Caco-2 (cell line): ENCODE measurements at places on chromosomes 6 and 20. TPM values are rescaled to one million over a fixed set of nuclear protein-coding genes. Genes with fewer than 3 reads are reported as not detected.

WASF1 gene
- total RNA-seq: 7.3 and 7.4 TPM in 2 replicates

BPI gene
- not detected in 2 replicates for total RNA-seq

DNA sequence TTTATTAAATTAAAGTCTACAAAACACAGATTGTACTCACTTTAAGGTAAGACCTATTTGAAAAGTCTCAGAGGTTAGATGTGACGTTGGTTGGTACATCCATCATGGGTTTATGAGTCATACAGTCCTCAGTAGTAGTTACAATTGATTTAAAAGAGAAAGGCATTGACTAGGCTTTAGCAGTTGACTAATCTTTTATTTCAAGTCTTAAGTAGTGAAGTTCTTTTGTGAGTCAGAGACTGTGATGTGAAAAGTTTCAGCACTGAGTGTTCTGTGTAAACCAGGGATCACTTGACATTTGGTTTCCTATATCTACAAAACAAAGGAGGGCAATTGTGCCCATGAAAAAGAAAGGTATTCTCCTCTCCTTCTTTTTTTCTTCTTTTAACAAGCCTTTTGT, 221.3 kb downstream of the GRIK2 start:
- DNase-seq: no peak

- no peak for DNase-seq
These were observed 6.0 kb downstream of the NUS1 start for GRCh38 chr6:117681162-117681741.

GRCh38 chr6:29676981-29677601, 3.9 kb downstream of the ZFP57 start:
- DNase-seq: no peak

CFAP206 gene
- total RNA-seq: 0.23 TPM in 1 of 2 replicates, not detected in the other

GPR63 gene
- 0.11 and 0.16 TPM in 2 replicates for total RNA-seq

ACOT8 gene
- 35.1 and 36.2 TPM in 2 replicates for total RNA-seq
